Stimulated activated CD8-positive, alpha-beta memory T cell treated with anti-CD3 and anti-CD28 coated beads, Interleukin-15, amount 100 ng/mL, for 1 hour (primary cell): ENCODE measurements at places on chromosomes 12 and 14.

GRCh38 chr12:575129-575502, 88.1 kb downstream of the NINJ2 start:
- DNase-seq: no peak

GRCh38 chr12:3594966-3595365, 104.0 kb downstream of the PRMT8 start:
- no peak for DNase-seq

DNA sequence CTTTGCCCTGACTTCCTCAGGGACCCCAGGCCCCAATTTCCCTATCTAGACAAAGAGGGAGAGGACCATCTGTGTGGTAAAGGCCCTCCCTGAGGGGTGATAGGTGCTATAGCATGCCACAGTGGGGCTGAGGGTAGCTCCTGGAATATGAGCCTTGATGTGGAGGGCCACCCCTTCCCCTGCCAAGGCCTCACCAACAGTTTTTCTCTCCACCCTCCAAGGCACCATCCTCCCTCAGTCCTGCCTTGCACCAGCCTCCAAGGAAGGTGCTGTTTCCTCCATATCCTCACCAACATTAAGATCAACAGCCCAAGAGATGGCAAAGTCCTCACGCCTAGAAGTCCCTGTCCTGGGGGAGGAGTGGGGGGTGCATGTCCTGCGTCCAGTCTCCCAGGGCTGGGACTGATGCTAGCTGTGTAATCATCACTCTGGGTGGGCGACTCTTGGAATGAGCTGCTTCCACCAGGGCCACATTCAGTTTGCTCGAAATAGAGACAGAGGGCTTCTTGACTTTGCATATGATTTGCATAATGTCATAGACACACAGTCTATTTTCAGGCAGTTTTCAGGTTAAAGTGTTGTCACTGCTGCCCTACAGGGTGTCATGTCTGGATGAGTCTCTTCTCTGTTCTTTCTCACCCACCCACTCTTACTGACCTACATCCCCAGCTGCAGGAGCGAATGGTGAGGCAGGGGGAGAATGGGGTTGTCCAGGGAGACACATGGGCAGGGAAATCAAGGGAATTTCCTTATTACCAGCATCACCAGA, 17.4 kb downstream of the ACVRL1 start:
- no peak for DNase-seq

DNA sequence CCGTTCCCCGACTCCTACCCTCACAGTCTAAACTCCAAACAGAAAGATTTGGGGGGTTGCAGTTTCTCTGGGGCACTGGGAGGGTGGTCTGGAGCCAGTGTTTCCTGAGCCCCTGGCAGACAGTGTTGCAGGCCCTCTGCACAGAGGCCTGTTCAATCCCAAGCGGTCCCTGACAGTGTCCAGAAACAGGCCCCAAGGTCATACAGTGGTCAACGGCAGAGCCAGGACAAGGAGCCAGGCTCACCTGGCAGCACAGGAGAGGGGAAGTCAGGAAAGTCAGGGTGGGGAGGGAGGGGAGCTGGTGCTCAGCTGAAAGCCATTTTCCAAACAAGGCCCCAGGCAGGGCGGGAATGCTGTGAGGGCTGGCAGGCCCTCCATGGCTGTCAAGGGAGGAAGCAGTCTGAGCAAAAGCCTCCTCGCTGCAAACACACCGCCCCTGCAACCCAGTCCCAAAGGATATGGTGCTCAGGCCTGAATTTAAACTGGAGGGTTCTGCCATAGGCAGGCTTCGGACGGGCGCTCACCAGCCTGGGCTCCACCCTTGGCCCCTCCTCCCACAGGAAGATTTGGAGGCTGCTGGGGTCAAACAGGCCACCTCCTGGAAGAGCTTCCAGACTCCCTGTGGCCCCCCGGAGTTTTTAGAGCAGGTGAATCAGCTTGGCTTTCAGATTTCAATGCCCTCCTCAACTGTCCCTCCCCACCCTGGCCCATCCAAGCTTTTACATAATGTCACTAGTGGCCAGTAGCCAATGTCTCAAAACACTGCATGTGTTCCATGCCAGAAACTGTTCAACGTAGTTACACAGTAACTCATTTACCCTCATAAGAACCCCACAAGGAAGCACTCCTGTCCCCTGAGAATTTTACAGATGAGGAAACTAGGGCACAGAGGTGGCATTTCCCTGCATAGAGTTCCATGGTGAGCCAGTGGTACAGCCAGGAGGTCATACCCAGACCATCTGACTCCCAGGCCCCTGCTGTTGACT, 41.5 kb downstream of the CHGA start:
- no peak for DNase-seq

GRCh38 chr14:21476523-21476924, 235 bp downstream of the RAB2B start:
- no peak for DNase-seq

DNA sequence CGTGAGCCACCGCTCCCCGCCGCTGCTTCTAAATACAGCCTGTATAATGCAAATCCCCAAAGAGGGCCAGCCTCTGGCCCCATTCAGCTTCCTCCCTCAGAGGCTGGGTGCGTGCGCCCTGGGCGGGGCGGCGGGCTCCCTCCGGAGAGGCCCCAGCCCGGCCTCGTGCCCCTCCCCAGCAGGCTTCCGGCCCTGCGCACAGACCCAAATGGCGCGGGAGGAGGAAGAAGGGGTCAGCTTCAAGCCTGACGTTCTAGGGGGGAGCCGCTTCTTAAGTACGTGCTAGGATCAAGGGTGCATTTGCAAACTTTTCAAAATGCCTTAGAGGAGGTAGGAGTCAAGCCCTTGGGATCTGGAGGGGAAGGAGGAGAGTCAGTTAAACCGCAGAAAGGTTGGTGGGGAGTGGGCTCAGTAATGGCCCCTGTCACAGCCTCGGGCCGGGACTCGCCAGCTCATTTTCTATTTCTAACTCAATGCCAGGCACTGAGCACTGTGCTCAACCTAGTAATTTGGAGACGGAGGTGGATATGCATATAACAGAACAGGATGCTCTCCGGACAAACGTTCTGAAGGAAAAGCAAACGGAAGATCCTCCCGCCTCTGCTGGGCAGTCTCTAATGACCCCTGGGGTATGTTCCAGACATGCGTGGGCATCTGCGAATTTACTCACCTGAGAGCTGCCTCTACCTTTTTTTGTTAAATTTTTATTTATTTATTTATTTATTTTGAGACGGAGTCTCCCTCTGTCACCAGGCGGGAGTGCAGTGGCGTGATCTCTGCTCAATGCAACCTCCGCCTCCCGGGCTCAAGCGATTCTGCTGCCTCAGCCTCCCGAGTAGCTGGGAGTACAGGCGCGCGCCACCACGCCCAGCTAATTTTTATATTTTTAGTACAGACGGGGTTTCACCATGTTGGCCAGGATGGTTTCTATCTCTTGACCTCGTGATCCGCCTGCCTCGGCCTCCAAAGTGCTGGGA, 32.3 kb downstream of the NINJ2 start:
- peak; percentile 30 for DNase-seq

- no peak for DNase-seq
Measured at GRCh38 chr12:127810041-127810440, 456.9 kb upstream of the TMEM132C start.

GRCh38 chr12:113720629-113721028, 245.5 kb downstream of the RBM19 start:
- DNase-seq: no peak

DNA sequence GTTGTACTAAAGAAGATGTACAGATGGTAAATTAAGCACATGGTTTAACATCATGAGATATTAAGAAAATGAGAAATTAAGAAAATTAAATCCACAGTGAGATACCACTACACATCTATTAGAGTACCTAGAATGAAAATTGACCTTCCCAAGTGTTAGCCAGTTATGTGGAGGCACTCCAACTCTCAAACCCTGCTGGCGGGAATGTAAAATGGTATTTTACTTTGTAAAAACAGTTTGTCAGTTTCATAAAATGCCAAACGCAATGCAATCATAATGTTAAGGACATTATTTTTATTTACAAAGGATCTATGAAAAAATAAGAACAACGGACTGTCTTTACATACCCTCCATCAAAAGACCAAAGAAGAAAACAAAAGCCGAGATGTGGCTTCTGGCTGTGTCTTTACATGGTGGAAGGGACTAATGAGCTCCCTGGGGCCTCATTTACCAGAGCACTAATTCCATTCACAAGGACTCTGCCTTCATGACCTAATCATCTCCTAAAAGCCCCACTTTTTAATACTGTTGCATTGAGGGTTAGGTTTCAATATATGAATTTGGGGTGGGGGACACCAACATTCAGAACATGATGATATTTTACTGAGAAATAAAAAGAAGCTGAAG, 1178.7 kb downstream of the AACS start:
- DNase-seq: no peak

GRCh38 chr12:131049002-131049401, 95.3 kb downstream of the ADGRD1 start:
- DNase-seq: no peak

GRCh38 chr12:92486443-92487137, 216.2 kb upstream of the PLEKHG7 start:
- DNase-seq: no peak

GRCh38 chr14:105272623-105273022, 24.3 kb downstream of the BTBD6 start:
- DNase-seq: no peak

- DNase-seq: no peak
Measured at GRCh38 chr14:93114068-93114710, 1.5 kb downstream of the ITPK1 start.

DNA sequence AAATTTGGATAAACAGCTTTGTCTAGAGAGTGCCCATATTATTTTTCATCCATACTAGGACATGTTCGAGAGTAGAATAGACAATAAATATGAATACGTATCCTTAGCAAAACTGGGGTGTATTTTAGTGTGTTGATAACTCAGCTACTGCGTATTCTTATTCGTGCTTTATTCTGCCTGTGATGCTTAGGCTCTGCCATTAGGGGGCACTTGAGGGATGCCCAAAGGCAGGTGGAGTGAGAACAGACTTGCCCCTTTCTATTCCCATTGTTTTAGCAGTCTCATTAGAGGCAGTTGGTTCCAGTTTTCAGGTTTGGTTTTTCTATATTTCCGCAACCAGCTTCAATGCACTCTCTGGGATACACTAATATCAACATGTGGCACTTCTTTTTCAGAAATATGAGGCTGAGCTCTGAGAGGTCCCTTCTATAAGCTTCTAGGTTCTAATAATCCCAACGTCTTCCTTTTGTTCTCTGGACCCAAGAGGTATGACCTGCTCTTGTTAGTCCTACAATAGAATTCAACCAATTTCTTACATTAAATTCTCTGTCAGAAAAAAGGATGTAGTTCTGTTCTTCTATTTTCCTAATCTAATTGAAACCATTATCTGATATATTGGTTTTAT, 985.7 kb upstream of the FBXO33 start:
- no peak for DNase-seq
